ENCODE measurements at places on chromosomes 4 and X.

GRCh38 chr4:13493793-13494192 lies 9.7 kb upstream of the RAB28 start:
- no peak for DNase-seq

GRCh38 chr4:139227729-139228404 lies 50.8 kb upstream of the ELF2 start:
- no peak for DNase-seq

GRCh38 chrX:149638860-149639259 lies 7.3 kb upstream of the TMEM185A start:
- no peak for DNase-seq

DNA sequence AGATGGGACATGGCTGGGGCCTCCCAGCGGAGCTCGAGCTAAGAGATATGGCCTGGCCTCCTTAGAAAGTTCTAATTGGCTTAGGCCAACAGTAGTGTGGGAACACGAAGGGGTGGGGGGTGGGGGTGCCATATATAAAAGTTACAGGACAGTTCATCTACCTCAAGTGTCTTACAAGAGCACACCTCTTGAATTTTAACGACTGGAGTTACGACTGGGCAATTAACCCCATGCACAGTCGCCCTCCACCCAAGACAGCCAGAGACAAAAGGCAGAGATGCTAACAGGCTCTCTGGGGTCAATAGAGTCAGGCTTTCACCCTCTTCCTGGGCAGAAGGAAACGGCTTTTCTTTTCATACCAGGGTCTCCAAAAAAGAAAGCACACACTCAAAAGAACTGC lies 302.2 kb downstream of the BCOR start:
- no peak for DNase-seq

DNA sequence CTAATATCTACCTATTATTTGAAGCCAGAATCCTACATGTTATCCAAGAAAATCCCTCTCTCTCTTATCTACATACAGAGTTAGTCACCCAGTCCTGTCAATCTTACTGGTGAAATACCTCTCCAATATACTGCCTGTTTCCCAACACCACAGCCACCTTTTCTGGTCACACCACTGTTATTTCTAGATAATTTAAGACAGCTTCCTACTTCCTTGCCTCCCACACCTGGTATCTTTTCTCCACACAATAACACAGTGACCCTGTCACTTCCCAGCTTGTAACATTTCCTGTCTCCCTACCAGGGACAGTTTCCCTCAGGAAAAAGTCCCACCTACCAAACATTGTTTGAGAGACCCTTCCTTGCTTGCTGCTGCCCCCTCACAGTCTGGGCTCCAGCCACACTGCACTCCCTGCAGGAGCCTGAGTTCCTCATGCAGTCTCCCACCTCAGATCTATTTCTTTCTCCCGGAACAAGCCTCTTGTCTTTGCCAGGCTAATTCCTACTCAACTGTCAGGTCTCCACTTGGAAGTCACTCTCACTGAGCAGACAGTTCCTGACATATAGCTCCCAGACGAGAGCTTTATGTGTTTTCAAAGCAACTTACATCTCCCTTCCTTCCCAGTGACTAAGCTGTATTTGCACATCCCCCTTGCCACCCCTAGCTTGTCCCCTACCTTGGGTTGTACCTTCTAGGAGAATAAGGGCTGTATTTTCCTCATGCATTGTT lies 73.6 kb upstream of the QRFPR start:
- DNase-seq = no peak

- no peak for DNase-seq
Measured at GRCh38 chrX:9183481-9183880, 149.6 kb upstream of the FAM9B start.

- DNase-seq = no peak
Measured at GRCh38 chr4:182265881-182266280, 22.7 kb downstream of the TENM3 start.

- no peak for DNase-seq
Measured at GRCh38 chrX:139126493-139126892, 404.0 kb upstream of the F9 start.
